Mammary epithelial cell (primary cell): ENCODE measurements at places on chromosomes 1 and 21. TPM values are rescaled to one million over a fixed set of nuclear protein-coding genes. Genes with fewer than 3 reads are reported as not detected.

DNA sequence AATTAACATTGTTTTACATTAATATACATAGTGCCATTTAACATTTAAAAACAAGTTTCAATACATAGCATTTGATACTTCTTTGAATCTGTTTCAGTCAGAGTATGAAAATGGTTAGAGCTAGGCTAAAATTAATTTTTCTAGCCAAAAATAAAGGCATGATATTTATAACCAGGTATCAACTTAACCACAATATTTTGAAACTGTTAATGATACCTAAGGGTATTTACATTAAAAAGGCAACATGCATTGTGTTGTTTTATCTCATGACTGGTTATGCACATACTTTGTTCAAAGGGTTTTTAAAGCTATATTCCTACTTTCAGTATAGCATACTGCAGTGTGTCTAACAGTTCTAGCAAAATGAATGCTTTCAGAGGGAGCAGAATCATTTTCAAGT lies 130.0 kb downstream of the HS2ST1 start:
- no peak for DNase-seq

- no peak for DNase-seq
Measured at GRCh38 chr1:204931768-204932572, 61.3 kb downstream of the NFASC start.

DNA sequence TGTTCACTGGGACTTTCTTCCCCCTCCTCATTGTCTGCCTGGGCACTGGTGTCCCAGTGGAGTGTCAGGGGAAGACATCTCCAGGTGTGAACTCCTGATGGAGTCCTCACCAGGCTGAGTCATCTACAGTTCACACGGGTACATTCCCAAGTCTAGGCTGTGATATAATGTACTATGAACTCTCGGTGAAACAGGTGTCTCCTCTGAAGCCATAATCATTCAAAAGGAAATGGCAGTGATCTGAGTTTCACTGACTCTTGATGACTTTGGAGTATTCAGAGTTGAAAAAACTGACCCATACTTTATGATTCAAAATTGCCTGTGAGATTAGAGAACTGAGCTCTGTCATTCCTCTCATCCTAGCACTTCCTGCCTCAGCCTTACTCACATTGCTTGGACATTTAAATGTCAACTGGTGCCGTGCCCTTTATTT lies 9.1 kb downstream of the LAMC2 start:
- peak; percentile 80 for DNase-seq

DNA sequence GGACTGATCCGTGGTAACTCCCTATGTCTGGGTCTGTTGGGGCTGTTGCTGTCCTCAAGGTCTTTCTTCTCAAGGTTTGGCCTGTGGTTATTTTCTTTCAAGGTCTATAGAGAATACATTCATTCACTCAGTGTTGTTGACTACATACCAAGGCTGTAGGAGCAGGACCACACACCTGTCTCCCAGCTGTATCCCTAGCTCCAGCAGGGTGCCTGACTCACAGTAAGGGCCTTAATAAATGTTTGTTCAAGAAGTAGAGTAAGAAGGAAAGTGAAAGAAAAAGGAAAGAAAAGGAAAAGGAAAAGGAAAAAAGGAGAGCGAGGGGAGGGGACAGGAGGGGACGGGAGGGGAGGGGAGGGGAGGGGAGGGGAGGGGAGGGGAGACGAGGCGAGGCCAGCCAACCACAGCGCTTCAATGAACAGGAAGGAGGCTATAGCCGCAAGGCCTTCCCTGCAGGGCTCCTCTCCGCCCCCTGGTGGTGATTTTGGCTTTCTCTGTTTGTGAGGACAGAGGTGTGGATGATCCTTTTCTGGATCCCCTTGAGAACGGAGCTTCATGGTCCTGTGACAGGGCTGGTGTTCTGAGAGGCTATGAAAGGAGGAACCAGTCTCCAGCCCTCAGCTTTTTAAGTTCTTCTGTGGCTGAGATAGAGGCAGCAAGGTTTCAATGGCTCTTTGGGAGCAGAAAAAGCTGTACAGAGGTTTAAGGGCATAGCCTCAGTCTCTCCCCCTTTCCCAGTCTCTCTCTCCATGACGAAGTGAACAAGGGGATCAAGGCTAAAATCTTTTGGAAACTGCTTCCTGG lies 30.6 kb upstream of the LCE5A start:
- DNase-seq = no peak

IFI44 gene
- total RNA-seq = 1.3 TPM

- no peak for DNase-seq
Measured at GRCh38 chr21:25904044-25904695, 169.4 kb downstream of the GABPA start.

- no peak for DNase-seq
Measured at GRCh38 chr1:180754453-180754852, 122.6 kb downstream of the XPR1 start.

- no peak for DNase-seq
Measured at GRCh38 chr1:62897788-62898187, 113.9 kb downstream of the ATG4C start.

- no peak for DNase-seq
Measured at GRCh38 chr1:6614019-6614928, 743 bp downstream of the PHF13 start.

TCP10L gene
- total RNA-seq = under 0.01 TPM

DNA sequence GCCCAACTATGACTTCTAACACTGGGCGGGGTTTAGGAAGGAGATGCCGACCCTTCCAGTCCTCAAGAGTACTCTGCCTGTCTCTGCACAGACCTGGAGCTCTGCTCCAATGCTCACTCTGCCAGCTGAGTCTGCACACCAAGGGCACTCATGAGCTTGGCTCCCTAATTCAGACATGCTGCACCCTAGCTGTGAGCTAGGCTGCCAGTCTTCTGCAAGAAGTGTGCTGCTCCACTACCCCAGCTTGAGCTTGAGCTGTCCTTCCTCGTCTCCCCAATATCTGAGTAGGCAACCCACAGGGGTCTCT lies 13.2 kb downstream of the TP53BP2 start:
- no peak for DNase-seq

- DNase-seq = peak; percentile 67
Measured at GRCh38 chr1:78171736-78172590, 126.2 kb downstream of the GIPC2 start.

DNA sequence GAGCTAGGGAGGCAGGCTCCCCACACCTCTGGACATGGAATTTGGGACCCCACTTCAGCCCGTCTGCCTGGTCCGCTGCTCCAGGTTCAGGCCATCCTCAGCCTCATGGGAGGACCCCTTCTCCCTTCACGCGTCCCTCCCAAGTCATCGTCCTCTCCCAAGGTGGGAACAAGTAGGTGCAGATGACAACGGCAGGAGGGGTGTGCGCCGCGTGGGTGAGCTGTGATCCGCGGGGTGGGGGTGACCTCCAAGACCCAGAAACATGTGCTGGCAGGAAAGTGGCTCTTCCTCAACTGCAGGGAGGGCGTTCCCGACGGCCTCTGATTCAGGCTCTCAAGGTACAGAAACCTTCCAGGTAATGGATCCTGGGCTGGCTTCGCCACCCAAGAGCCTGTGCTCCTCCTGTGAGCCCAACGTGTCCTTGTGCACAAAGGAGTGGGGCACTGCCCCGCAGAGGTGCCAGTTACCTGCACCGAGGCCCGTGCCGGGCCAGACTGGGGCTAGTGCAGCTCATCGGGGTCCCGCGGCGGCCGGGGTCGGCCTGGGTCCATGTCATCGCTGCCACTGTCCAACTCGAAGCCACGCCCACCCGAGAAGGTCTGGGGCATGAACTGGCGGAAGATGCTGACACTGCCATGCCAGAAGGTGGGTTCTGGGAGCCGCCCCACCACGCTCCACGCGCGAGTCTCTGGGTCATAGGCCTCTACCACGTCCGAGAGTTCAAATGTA lies 9.6 kb downstream of the KLHL21 start:
- no peak for DNase-seq

DNA sequence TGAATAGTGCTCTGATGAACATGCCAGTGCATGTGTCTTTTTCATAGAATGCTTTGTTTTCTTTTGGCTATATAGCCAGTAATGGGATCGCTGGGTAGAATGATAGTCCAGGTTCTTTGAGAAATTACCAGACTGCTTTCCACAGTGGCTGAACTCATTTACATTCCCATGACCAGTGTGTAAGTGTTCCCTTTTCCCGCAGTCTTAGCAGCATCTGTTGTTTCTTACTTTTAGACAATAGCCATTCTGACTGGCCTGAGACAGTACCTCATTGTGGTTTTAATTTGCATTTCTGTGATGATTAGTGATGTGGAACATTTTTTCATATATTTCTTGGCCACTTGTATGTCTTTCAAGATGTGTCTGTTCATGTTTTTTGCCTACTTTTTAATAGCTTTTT lies 784.5 kb downstream of the USP25 start:
- peak; percentile 55 for DNase-seq

- peak; percentile 14 for DNase-seq
Measured at GRCh38 chr1:240027059-240027462, 64.6 kb upstream of the FMN2 start.

TMEM269 gene
- total RNA-seq = 0.16 and 0.48 TPM in 2 replicates

CYP4X1 gene
- total RNA-seq = under 0.01 TPM

GRCh38 chr21:27424601-27425000 lies 457.7 kb upstream of the ADAMTS5 start:
- DNase-seq = peak; percentile 29

- no peak for DNase-seq
Measured at GRCh38 chr1:234618737-234619049, 8.7 kb upstream of the IRF2BP2 start.

DNA sequence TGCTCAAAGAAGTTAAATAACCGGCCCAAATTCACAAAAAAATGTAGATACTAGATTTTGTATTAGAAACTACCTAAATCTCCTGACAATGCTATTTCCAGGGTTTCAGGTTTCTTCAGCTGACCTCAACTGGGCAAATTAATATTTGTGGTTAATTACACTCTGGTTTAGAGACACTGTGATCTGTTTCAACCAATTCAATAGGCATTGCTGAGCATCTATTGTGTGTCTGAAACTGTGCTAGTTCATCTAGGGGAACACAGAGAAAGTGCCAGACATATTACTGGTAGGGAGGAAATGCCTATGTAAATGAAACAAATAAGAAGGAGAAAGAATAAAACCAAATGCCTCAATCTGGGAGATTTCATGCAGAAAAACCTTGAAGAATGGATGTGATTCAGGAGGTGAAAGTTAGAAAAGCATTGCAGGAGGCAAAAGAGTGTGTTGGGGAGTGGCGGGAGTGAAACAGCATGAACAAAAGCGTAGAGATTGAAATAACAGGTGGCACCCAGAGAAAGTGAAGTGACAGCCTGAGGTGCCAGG lies 51.3 kb upstream of the IVNS1ABP start:
- no peak for DNase-seq
